Mesothelial cell of epicardium (in vitro differentiated cells): ENCODE measurements at places on chromosomes 7 and 10.

DNA sequence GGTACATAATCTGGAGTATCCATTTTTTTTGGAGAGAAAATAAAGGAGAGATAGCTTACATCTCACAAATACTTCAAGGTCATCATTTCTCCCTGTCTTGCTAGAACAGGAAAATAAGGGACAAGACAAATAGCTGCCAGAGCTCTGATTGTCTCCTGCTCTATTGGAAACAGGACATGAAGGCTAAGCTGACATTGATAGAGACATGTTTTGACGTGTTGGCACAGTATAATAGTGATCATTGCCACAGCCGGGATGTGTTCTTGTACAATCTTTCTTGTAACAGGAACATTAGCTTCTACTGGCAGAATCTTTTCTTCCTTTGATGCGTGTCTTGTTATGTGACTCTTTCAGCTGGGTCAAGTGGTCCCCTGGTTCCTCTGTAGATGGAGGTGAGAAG is 279.3 kb upstream of the MTPN start:
- no peak overlapping the region for H3K4me3 ChIP-seq
- H3K27ac ChIP-seq: no peak overlapping the region
- DNase-seq: no peak
- no peaks in the 10 kb centered on the region for H3K27me3 ChIP-seq
- H3K4me1 ChIP-seq: no peaks in the 10 kb centered on the region

GRCh38 chr10:32446536-32447406 is 831 bp downstream of the CCDC7 start:
- peak overlapping the region; percentile 84 for H3K4me3 ChIP-seq
- H3K36me3 ChIP-seq: no peaks in the 10 kb centered on the region
- H3K4me1 ChIP-seq: peaks cover 9% of the 10 kb centered on the region
- DNase-seq: no peak
- H3K27me3 ChIP-seq: peaks cover 15% of the 10 kb centered on the region

- H3K4me3 ChIP-seq: no peak overlapping the region
- H3K27ac ChIP-seq: no peak overlapping the region
- H3K27me3 ChIP-seq: no peaks in the 10 kb centered on the region
- DNase-seq: no peak
- H3K4me1 ChIP-seq: peaks cover 3% of the 10 kb centered on the region
Measured at GRCh38 chr10:72658696-72659400, 33.0 kb upstream of the MICU1 start.

GRCh38 chr7:151387161-151388006 is 22.5 kb downstream of the WDR86 start:
- peaks cover 36% of the 10 kb centered on the region for H3K36me3 ChIP-seq
- no peaks in the 10 kb centered on the region for H3K27me3 ChIP-seq
- no peak overlapping the region for H3K4me3 ChIP-seq
- peak overlapping the region; percentile 84 for H3K27ac ChIP-seq
- H3K4me1 ChIP-seq: peaks cover 12% of the 10 kb centered on the region

DNA sequence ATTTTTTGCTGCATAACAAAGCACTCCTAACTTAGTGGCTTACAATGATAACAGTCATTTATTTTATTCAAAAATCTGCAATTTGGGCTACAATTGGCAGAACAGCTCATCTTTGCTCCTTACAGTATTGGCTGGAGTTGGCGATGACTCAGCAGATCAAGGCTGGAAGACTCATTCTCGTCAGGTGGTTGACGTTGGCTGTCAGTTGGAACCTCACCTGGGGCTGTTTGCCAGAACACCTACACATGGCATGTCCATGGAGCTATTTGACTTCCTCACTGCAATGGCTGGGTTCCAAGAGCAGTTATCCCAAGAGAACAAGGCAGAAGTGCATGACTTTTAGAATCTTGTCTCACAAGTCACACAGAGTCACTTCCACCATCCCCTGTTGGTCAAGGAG is 75.1 kb downstream of the NOD1 start:
- H3K27me3 ChIP-seq: no peaks in the 10 kb centered on the region
- H3K27ac ChIP-seq: no peak overlapping the region
- H3K4me1 ChIP-seq: peaks cover 10% of the 10 kb centered on the region
- H3K36me3 ChIP-seq: peaks cover 6% of the 10 kb centered on the region
- DNase-seq: no peak
- H3K4me3 ChIP-seq: no peak overlapping the region

DNA sequence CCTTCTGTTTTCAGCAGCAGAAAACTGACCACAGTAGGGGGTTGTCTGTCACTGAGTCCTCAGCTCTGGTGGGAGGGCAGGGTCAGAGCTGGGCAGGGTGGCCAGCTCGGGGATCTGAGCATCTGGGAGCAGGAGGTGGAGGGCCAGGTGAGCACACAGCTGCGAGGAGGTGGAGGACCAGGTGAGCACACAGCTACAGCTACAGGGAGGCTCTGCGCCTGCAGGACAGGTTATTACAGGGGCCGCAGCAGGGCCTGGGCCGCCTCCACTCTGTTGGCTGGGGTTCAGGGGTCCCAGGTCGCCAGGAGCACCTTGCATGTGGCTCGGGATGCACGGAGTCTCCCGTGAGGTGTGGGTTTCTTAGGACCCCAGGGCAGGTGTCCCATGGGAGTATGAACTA is 52.4 kb upstream of the PRKAR1B start:
- no peaks in the 10 kb centered on the region for H3K27me3 ChIP-seq
- H3K4me3 ChIP-seq: no peak overlapping the region
- peaks cover 33% of the 10 kb centered on the region for H3K36me3 ChIP-seq
- no peak for DNase-seq
- H3K27ac ChIP-seq: no peak overlapping the region

DNA sequence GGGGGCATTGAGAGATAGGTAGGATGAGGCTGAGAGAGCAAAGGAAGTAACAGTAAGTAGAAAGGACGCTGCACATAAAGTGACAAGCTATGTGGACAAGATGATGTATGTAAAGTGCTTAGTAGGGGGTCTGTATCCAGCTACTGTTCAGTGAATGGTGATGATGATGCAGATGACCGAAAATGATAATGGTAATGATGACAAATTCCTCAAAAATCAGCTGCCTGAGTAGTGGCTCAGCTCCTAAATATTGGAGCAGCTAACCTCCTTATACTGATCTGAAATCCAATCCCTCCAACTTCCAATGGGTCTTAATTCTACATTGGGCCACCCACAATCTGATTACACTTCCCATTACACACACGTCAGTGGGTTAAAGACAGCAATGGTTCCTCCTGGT is 27.1 kb upstream of the KCNMA1 start:
- no peak overlapping the region for H3K4me3 ChIP-seq
- H3K27me3 ChIP-seq: no peaks in the 10 kb centered on the region
- H3K4me1 ChIP-seq: peaks cover 18% of the 10 kb centered on the region
- no peak for DNase-seq
- peak overlapping the region; percentile 77 for H3K27ac ChIP-seq
- H3K36me3 ChIP-seq: no peaks in the 10 kb centered on the region

DNA sequence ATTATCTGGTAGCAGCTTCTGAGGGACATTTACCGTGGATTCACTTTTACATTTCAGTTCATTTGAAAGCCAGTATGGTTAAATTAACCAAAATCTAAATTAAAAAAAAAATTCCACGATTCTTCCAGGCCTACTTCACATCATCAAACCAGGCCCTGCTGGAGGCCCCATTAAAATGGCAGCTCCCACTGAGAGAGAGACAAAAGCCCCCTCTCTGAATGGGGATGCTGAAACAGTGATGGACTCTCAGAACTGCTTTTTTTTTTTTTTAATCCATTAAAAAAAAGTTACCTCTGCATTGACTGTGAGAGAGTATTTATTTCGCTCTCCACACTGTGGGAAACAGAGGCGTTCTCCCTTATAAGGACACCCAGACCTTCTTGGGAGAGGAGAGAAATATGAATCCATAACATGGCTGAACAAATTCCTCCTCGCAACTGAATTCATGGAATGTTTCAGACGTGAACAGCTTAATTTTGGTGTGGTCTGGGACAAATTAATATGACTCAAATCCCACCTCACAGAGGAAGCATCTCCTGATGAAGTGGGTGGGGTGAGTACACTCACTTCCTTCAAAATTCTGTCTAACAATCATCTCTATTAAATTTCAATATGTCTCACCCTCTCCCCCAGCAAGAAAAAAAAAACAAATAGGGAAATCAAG is 73.5 kb downstream of the SAMD9 start:
- peak overlapping the region; percentile 32 for H3K4me3 ChIP-seq
- peaks cover 26% of the 10 kb centered on the region for H3K4me1 ChIP-seq
- no peak for DNase-seq
- H3K36me3 ChIP-seq: peaks cover 2% of the 10 kb centered on the region

DNA sequence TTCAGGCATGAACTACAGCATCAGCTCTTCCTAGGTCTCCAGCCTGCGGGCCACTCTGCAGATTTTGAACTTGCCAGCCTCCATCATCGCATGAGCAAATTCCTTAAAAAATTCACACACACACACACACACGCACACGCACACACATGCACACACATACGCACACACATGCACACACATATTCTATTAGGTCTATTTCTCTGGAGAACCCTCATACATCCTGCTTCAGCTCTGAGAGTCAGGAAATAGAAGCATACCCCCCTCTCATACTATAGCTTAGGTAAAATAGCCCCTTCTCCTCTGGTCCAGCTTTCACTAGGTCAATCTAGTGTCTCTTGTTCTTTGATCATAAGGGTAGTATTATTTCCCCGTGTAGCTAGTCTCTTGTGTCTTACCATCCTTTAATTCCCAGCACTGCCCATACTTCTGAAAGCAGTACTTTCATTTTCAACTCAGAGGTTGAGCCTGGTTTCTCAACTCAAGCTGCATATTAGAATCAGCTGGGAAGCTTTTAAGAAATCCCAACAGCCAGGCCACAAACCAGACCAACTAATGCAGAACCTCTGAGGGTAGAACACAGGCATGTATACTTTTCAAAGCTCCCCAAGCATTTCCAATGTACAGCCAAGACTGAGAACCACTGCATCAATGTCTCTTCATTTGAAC is 30.9 kb upstream of the ITGB8 start:
- no peaks in the 10 kb centered on the region for H3K27me3 ChIP-seq
- H3K4me1 ChIP-seq: no peaks in the 10 kb centered on the region
- DNase-seq: no peak
- H3K27ac ChIP-seq: no peak overlapping the region
- no peaks in the 10 kb centered on the region for H3K36me3 ChIP-seq
- H3K4me3 ChIP-seq: no peak overlapping the region

DNA sequence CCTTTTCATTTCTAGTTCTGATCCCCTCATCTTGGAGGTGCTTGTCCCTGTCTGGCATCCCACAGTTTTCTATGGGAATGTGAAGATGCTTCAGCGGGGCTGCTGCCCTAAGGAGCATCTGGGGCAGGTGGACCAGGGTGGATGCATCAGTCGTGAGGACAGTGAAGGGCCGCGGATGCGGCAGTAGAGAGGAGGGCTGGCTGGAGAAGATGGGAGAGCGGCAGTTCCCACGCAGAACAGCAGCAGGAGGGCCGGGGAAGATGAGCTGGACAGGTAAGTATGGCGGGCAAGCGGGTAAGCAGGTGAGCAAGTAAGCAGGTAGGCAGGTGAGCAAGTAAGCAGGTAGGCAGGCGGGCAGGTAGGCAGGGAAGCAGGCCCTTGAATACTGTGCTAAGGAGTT is 48.9 kb downstream of the ASB13 start:
- no peaks in the 10 kb centered on the region for H3K36me3 ChIP-seq
- no peak overlapping the region for H3K4me3 ChIP-seq
- no peak overlapping the region for H3K27ac ChIP-seq
- no peak for DNase-seq
- H3K4me1 ChIP-seq: peaks cover 54% of the 10 kb centered on the region

GRCh38 chr7:14630048-14630447 is 272.5 kb downstream of the DGKB start:
- DNase-seq: no peak
- no peaks in the 10 kb centered on the region for H3K36me3 ChIP-seq
- no peaks in the 10 kb centered on the region for H3K4me1 ChIP-seq

DNA sequence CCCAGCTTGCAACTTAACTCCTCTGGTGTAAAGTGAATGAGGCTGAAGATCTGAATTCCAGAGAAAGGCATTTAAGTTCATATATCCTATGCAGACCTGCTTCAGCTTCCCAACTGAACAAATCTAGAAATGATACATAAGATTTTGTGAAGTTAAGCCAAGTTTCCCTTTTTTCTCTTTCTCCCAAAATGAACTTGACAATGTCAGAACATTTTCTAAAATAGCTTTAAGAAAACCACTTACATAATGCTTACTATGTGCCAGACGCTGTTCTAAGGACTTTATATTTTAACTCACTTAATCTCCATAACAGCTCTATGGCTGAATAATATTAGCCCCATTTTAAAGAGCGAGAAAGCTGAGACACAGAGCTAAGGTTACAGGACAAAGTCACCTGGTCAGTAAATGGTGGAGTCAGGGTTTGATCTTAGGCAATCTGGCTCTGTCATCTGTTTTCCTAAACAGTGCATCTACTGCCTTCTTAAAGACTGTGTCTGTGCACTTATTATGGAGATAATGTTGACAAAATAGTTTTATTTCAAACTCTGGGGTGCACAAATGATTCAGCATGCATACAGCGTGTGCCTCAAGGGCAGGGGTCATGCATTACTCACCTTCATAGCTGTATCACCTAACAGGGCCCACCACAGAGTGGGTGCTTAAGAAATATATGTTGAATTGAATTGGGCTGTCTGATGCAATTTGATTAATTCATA is 66.8 kb downstream of the RHOBTB1 start:
- H3K27me3 ChIP-seq: no peaks in the 10 kb centered on the region
- peaks cover 13% of the 10 kb centered on the region for H3K4me1 ChIP-seq
- H3K27ac ChIP-seq: peak overlapping the region; percentile 30
- DNase-seq: no peak
- H3K4me3 ChIP-seq: no peak overlapping the region

GRCh38 chr7:23242321-23242720 is 4.3 kb upstream of the GPNMB start:
- no peak overlapping the region for H3K27ac ChIP-seq
- H3K27me3 ChIP-seq: no peaks in the 10 kb centered on the region
- H3K36me3 ChIP-seq: no peaks in the 10 kb centered on the region
- H3K4me1 ChIP-seq: peaks cover 14% of the 10 kb centered on the region
- no peak overlapping the region for H3K4me3 ChIP-seq

DNA sequence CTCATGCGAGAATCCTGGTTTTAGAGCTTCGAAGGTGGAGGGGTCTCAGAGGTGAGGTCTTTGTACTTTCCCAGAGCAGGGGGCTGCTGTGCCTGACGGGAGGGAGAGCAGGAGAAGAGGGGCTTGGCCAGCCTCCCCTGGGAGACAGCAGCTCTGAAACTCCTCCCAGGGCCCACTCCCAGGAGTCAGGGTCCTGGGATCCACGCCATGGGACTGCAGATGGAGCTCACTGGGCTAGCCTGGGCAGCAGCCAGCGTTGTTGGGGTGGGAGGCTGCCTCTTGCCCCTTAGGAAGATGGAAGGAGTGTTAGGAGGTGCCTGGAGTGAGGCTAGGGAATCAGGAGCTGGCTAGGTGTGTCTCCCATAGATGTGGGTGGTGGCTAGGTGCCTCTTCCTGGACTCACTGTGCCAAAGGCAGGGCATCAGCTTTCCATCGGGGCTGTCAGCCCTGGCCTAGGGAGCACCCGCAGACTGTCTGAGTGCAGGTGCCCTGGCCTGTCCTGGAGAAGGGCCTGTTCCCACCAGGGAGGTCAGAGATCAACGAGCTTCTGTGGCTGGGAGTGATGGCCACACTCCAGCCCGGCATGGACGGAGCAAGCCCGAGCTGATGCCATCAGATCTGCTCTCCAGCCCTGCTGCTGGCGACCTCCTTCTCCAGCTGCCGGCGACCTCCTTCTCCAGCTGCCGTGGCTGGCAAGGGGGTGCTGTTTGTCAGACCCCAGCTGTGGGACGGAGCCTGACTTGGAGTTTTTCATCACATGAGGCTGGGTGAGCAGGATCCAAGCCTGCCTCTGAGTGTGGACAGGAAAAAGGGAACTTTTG is 111.3 kb downstream of the PTPN20 start:
- no peak overlapping the region for H3K4me3 ChIP-seq
- DNase-seq: no peak
- no peaks in the 10 kb centered on the region for H3K4me1 ChIP-seq
- H3K27me3 ChIP-seq: no peaks in the 10 kb centered on the region
- H3K36me3 ChIP-seq: no peaks in the 10 kb centered on the region
